Left ventricle myocardium inferior (tissue), 1 donor: ENCODE measurements at places on chromosomes 6 and 20.
A peak's percentile ranks its signal among the peaks of the same experiment; 100 is the strongest.

- H3K27ac ChIP-seq = no peak overlapping the region
- H3K36me3 ChIP-seq = no peaks in the 10 kb centered on the region
- H3K27me3 ChIP-seq = no peaks in the 10 kb centered on the region
- H3K4me1 ChIP-seq = no peaks in the 10 kb centered on the region
Measured at GRCh38 chr6:130720076-130720715, 107.0 kb upstream of the SMLR1 start.

DNA sequence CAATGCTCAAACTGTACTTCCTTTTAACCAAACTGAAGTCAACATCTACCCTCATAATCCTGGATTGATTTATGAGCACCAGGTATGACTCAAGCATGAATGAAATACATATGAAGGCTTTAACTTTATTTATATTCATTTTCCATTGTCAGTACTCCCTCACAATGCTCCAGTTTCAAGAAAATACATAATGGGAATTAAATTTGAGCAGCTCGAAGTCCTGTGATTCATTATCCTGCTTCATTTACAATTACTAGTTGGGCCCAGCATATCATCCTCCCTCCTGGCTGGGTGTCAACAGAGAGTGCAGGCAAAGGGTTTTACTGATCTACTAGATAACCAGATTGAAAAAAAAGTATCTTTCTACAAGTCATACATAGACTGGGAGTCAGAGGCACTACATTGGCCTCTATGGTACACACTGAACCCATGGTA is 10.1 kb downstream of the SAMHD1 start:
- peak overlapping the region; percentile 93 for H3K27ac ChIP-seq
- H3K4me3 ChIP-seq = no peak overlapping the region
- peaks cover 68% of the 10 kb centered on the region for H3K36me3 ChIP-seq
- H3K4me1 ChIP-seq = peaks cover 99% of the 10 kb centered on the region
- no peak for DNase-seq

DNA sequence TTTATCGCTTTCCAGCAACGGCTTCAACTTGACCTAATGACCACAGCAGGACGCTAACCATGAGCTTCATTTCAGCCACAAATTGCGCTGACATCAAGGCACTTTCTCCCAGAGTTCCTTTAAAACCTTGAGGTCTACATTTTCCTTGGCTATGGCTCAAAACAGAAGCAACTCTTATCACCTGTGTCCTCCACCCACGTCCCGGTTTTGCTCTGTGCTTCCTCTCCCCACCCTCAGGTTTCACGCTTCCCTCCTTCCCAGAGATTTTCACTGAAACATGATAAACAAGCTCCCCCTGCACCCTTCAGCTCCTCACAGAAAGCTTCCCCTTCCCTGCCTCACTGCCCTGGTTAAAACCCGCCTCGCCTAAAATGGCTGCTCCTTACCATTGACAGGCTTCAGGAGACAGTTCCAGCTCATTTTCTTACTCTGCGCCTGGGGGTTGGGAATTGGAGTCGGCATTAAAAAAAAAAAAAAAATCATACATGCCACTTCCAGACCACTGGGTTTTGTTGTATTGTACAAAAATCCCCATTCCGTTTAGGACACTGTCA is 229.5 kb downstream of the UBE3D start:
- no peak for DNase-seq
- no peaks in the 10 kb centered on the region for H3K4me1 ChIP-seq
- no peak overlapping the region for H3K4me3 ChIP-seq
- no peaks in the 10 kb centered on the region for H3K27me3 ChIP-seq
- no peaks in the 10 kb centered on the region for H3K36me3 ChIP-seq

- no peak for DNase-seq
- no peak overlapping the region for H3K4me3 ChIP-seq
- H3K27me3 ChIP-seq = peaks cover 80% of the 10 kb centered on the region
- H3K36me3 ChIP-seq = no peaks in the 10 kb centered on the region
Measured at GRCh38 chr20:38676576-38676975, 47.7 kb upstream of the SLC32A1 start.

GRCh38 chr20:15682690-15683089 is 890.6 kb downstream of the KIF16B start:
- H3K4me3 ChIP-seq = no peak overlapping the region
- no peaks in the 10 kb centered on the region for H3K4me1 ChIP-seq

- no peaks in the 10 kb centered on the region for H3K4me1 ChIP-seq
- H3K27ac ChIP-seq = no peak overlapping the region
- H3K27me3 ChIP-seq = no peaks in the 10 kb centered on the region
Measured at GRCh38 chr20:63667858-63668257, 9.7 kb downstream of the RTEL1 start.

- H3K4me3 ChIP-seq = no peak overlapping the region
- no peaks in the 10 kb centered on the region for H3K27me3 ChIP-seq
- H3K27ac ChIP-seq = no peak overlapping the region
- DNase-seq = no peak
- H3K4me1 ChIP-seq = no peaks in the 10 kb centered on the region
Measured at GRCh38 chr6:79922018-79922417, 25.3 kb downstream of the ELOVL4 start.

- H3K4me1 ChIP-seq = no peaks in the 10 kb centered on the region
- no peaks in the 10 kb centered on the region for H3K36me3 ChIP-seq
- H3K27ac ChIP-seq = no peak overlapping the region
Measured at GRCh38 chr6:124721331-124721730, 240.9 kb upstream of the RNF217 start.

DNA sequence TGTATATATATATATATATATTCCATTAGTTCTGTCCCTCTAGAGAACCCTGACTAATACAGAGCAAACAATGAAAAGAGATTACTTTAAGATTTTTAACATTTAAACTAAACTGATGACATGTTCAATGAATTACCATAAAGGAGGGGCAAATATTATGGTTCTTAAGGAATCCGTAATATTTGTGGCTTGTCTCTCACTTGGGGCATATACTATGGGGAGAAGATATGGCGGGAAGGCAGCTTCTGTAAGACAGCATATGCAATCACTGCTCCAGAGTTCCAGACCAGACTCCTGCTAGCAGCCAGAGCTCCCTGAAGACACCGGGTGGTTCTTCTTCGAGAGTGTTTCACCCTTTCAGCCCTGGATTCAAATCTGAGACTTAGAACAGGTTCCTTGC is 321.1 kb upstream of the NT5E start:
- H3K27me3 ChIP-seq = no peaks in the 10 kb centered on the region
- H3K4me3 ChIP-seq = no peak overlapping the region
- no peak for DNase-seq
- no peaks in the 10 kb centered on the region for H3K36me3 ChIP-seq
- H3K4me1 ChIP-seq = no peaks in the 10 kb centered on the region
- no peak overlapping the region for H3K27ac ChIP-seq

GRCh38 chr20:5362771-5363170 is 46.0 kb upstream of the PROKR2 start:
- H3K4me3 ChIP-seq = no peak overlapping the region
- H3K27ac ChIP-seq = no peak overlapping the region
- no peaks in the 10 kb centered on the region for H3K4me1 ChIP-seq
- H3K27me3 ChIP-seq = no peaks in the 10 kb centered on the region
- DNase-seq = no peak
- H3K36me3 ChIP-seq = no peaks in the 10 kb centered on the region

GRCh38 chr6:163404825-163405265 is 9.7 kb upstream of the QKI start:
- no peaks in the 10 kb centered on the region for H3K36me3 ChIP-seq
- DNase-seq = no peak
- no peaks in the 10 kb centered on the region for H3K27me3 ChIP-seq
- peaks cover 37% of the 10 kb centered on the region for H3K4me1 ChIP-seq
- H3K27ac ChIP-seq = peak overlapping the region; percentile 94

DNA sequence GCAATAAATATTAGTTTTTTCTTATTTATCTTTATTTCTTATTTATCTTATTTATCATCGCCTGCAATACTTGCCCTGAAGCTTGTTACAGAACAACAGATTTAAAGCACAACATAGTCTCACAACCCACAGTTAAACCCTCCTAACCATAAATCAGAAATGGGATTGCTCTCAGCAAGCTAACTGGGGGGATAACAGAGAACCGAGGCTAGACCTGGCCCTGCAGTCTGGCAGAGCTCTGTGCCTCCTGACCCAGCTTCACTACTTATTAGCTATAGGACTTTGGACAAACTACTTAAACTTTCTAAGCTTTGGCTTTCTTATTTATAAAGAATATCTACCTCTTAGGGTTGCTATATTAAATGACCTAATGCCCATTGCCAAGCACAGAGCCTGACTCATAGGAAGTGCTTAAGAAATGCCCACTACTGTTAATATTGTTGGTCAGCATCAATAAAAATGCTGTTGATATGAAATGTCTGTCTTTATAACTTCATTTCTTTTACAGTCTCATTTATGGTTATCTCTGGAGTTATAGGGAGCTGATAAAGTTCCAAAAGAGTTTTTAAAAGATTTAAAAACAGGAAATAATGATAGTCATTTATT is 87.9 kb upstream of the BEND6 start:
- H3K4me3 ChIP-seq = no peak overlapping the region
- H3K4me1 ChIP-seq = peaks cover 17% of the 10 kb centered on the region
- DNase-seq = no peak
- H3K36me3 ChIP-seq = no peaks in the 10 kb centered on the region
- H3K27ac ChIP-seq = no peak overlapping the region

DNA sequence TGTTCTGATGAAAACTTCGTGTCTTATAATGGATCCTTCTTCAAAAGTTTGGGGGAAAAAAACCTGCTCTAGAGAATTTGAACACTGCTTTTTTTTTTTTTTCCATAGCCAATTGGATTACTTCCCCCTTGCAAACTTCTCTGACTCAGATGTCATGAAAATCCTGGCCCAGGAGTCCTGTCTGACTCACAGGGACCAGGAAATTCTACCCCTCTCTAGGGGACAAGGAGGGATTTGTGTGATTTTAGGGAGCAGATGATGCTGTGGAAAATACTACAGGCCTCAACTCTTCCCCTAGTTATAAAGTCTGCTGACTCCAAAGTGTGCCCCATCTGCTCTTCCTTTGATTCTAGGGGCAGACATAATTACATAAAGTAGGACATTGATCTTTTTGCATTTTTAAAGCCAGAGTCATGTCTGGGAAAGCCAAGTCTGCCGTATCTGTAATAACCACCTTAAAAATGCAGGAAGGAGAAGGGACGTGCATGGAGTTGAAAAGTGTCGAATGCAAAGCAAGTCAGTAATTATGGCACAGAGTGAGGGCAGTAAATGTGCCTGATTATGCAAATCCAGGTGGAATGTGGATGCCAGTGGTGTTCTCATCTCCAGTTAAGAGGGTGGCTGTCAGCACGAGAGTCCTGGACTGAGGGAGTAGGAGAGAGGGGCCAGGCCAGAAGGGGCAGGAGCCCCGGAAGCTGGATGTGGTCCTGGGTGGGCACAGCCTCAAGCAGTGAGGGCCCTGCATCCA is 144.3 kb upstream of the SULF2 start:
- no peaks in the 10 kb centered on the region for H3K4me1 ChIP-seq
- H3K4me3 ChIP-seq = no peak overlapping the region
- DNase-seq = no peak
- no peaks in the 10 kb centered on the region for H3K36me3 ChIP-seq
- no peak overlapping the region for H3K27ac ChIP-seq
- H3K27me3 ChIP-seq = peaks cover 31% of the 10 kb centered on the region

DNA sequence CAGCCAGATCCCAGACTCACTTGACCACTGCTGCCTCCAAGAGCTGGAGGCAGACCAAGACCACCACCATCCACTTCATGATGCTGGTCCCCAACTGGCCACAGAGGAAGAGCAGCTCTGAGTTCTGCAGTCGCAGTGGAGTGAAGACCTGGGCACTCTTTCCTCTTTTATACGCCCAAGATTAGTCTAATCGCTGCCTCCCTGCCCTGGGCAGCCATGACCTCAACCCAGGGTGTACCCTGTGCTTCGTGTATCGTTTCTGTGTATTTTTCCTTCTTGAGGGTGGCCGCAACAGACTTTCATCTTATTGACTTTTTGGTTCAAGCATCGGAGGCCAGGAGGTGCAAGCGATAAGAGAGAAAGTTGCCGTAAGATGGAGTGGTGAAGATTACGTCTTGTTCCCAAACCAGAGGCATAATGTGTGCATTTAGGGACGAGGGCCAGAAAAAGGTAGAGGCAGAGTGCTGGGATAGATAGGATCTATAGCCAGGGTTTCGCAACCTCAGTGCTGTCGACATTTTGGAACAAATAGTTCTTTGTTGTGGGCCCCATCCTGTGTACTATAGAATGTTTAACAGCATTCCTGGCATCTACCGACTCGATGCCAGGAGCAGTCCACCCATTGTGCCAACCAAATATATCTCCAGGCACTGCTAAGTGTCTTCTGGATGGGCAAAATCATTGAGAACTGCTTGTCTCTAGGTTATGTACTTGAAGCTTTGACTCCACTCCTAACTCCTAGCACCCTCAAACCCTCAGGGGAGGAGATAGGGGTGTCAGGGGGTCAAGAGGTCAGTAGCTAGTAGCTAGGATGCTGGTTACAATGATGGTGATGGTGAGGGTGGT is at the start of gene PGC:
Gene PGC (minus strand): TSS at position 142 of the 846 bp plus-strand sequence. CDS start 63 bp downstream, at position 79.
- H3K36me3 ChIP-seq = no peaks in the 10 kb centered on the region
- DNase-seq = no peak
- H3K4me1 ChIP-seq = no peaks in the 10 kb centered on the region

DNA sequence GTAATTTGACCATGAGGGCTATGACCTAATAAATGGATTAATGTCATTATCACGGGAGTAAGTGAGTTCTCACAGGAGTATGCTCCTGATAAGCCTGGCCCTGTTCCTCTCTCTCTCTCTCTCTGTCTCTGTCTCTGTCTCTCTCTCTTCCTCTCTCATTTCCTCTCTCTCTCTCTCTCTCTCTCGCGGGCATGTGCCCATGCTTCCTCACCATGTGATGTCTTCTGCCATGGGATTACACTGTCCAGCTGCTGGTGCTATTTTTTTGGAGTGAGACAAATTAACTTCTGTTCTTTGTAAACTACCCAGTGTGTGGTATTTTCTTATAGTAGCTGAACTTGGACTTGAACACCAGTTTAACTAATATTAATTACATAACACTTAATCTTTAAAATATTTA is 374.3 kb upstream of the GJE1 start:
- H3K27me3 ChIP-seq = no peaks in the 10 kb centered on the region
- H3K4me1 ChIP-seq = no peaks in the 10 kb centered on the region
- no peaks in the 10 kb centered on the region for H3K36me3 ChIP-seq
- no peak overlapping the region for H3K27ac ChIP-seq

DNA sequence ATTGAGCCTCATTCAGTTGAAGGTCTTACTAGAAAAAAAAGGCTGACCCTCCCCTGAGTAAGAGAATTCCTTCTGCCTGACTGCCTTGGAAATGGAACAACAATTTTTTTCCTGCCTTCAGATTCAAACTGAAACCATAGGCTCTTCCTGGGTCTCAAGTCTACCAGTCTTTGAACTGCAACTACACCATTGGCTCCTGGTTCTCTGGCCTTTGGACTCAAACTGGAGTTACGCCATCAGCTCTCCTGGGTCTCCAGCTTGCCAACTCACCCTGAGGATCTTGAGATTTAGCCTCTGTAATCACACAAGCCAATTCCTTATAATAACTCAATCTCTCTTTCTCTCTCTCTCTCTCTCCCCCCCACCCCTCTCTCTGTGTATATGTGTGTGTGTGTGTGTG is 36.0 kb upstream of the SNX9 start:
- no peak overlapping the region for H3K4me3 ChIP-seq
- H3K4me1 ChIP-seq = peaks cover 13% of the 10 kb centered on the region
- no peaks in the 10 kb centered on the region for H3K27me3 ChIP-seq
- DNase-seq = no peak

GRCh38 chr6:39221115-39221514 is 8.2 kb downstream of the KCNK5 start:
- H3K27ac ChIP-seq = no peak overlapping the region
- DNase-seq = no peak
- no peaks in the 10 kb centered on the region for H3K36me3 ChIP-seq
- H3K27me3 ChIP-seq = peaks cover 47% of the 10 kb centered on the region
- no peak overlapping the region for H3K4me3 ChIP-seq

GRCh38 chr6:18088419-18089296 is 33.8 kb downstream of the NHLRC1 start:
- H3K36me3 ChIP-seq = no peaks in the 10 kb centered on the region
- H3K27me3 ChIP-seq = no peaks in the 10 kb centered on the region
- H3K4me3 ChIP-seq = no peak overlapping the region
- H3K4me1 ChIP-seq = no peaks in the 10 kb centered on the region
- no peak for DNase-seq
- H3K27ac ChIP-seq = no peak overlapping the region
